ENCODE measurements at places on chromosomes 12 and 14. TPM values are rescaled to one million over a fixed set of nuclear protein-coding genes. Genes with fewer than 3 reads are reported as not detected.

Gene AKAP3
- polyA plus RNA-seq, result 2.1 TPM

Gene COX8C
- not detected for polyA plus RNA-seq

Gene TEX52
- not detected for polyA plus RNA-seq

Gene REM2
- polyA plus RNA-seq, result not detected

Gene SLC17A8
- polyA plus RNA-seq, result not detected

Gene GALNT16
- 48.6 TPM for polyA plus RNA-seq

Gene SLC4A8
- polyA plus RNA-seq, result 0.23 TPM

Gene SLC6A15
- polyA plus RNA-seq, result not detected

Gene GALNT8
- 0.40 TPM for polyA plus RNA-seq

All from heart left ventricle (tissue), 16 donors.